ENCODE measurements at places on chromosomes 16 and 17.

- DNase-seq: no peak
Measured at GRCh38 chr17:37551788-37552187, 57.4 kb downstream of the SYNRG start.

- DNase-seq: no peak
Measured at GRCh38 chr16:67170168-67170948, at the start of gene NOL3. Gene NOL3 (plus strand): TSS chr16:67170538.

DNA sequence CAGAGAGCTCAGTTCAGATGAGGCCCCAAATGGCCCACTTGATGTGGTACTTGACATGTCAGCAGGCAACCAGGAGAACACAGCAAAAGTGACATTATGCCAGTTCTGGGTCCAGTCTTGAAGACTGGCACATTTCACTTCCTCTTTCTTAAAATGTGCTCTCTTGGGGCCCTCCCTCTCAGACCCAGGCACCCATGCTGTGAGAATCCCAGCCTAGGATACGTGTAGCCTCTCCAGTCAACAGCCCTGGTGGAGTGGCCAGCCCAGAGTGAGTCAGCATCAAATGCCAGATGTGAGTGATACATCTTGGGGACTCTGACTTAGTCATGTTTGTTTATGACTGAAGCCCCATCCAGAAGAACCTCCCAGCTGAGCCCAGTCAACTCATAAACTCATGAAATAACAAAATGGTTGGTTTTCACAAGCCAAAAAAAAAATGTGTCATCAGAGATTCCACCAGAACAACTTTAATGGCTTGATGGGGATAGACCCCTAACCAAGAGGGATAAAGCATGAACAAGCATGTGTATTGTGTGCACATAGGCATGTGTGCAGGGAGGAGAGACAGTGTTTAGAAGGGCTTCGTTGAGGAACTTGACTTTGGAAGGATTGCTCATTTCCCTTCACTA is 82.5 kb upstream of the TNRC6C start:
- DNase-seq: no peak

DNA sequence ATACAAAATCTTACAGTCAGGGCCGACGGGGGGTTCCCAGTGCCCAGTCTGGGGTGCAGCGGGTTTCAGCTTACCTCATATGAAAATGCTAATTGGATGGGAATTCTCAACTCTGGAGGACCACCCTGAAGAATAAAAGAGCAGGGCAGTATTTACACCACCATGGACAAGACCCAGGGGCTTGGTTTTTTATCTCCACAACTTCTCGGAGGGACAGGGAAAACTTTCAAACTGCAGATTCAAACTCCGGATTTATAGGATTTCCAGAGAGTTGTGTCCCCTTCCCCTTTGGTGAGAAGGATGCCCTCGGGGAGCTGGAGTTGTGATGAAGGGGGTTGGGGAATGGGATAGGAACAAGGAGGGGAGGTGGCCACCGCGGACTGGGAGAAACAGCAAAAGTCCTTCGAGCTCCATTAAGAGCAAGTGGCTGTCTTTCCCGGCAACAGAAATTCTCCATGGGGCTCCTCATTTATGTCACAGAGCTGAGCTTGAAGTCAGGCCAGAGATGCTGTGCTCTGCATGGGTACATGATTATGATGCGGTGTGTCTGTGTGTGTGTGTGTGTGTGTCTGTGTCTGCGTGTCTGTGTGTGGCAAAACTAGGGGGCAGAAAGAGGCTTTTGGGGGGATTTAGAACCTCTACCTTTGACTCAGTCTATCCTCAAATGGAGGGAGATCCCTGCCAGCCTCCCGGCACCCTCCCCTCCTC is 15.7 kb downstream of the FOXL1 start:
- no peak for DNase-seq

GRCh38 chr17:63988741-63989621 is 9.2 kb upstream of the PRR29 start:
- no peak for DNase-seq

GRCh38 chr17:36592716-36593321 is 1.1 kb downstream of the DHRS11 start:
- no peak for DNase-seq

- DNase-seq: no peak
Measured at GRCh38 chr17:79849953-79850352, 10.7 kb upstream of the CBX4 start.

GRCh38 chr16:81612351-81613163 is 166.5 kb upstream of the PLCG2 start:
- no peak for DNase-seq

DNA sequence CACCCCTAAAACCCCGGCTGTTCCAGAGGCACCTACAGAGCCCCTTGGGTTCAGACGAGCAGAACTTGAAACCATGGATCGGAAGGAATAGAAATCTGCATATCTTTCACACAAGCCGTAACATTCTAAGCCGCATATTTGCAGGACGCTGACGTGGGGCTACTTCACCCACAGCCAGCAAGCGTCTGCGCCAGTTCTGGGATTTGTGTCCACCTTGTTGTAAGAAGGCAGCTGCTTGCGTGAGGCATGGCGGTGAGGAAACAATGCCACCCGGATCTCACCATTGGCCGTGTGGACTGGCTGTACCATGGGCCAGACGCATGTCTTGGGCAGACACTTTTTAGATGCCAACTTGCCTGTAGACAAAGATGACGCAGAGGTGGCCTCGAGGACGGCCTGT is 34.5 kb downstream of the TNFRSF13B start:
- no peak for DNase-seq

DNA sequence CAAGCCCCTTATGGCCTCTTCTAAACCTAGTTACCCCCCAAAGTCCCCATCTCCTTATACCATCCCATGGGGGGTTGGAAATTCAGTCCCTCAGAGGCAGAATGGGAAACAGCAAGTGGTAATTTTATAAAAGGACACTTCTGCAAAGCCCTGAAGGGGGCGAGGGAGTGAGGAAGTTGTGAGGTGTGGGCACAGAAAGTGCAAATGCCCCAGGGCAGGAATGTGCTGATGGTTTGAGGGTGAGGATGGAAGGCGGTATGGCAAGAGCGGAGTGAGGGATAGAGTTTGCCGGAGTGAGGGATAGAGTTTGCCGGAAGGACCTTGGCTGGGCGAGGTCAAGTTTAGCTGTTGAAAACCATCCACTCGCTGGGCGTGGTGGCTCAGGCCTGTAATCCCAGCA is 52.7 kb downstream of the HAPSTR1 start:
- no peak for DNase-seq

GRCh38 chr16:54340531-54340930 is 53.9 kb upstream of the IRX3 start:
- no peak for DNase-seq

- DNase-seq: no peak
Measured at GRCh38 chr17:21194703-21195102, 19.3 kb downstream of the TMEM11 start.

DNA sequence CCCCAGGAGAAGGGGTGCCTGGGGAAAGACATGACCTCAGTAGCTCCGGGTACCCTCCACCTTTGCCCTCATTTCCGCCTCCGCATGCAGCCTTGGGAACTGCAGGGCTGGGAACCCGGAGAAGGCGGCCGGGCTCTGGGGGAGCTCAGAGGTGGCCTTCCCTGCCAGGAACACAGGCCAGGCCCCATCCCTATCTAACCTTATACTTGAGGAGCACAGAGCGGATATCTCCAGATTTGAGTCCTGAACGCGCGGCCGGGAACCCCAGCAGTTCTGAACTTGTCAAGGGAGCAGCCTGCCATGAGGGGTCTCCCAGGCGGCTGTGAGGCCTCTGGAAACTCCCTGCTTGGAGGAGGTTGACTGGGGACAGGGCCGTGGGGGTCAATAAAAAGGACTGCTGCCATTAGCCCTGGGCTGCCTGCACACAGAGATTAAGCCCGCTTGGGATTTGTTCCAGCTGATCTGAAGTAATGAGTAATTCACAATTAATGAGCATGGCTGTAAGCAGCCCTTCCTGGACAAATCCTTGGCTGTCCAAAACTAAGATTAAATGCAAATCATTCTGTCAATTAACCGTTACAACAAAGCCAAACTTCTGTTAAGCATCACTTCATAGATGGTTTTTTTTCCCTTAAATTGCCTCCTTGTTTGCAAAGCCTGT is 26.3 kb upstream of the METRNL start:
- DNase-seq: no peak

GRCh38 chr17:81251709-81252301 is 12.7 kb downstream of the NDUFAF8 start:
- no peak for DNase-seq

GRCh38 chr16:76941113-76941512 is 249.9 kb upstream of the MON1B start:
- DNase-seq: no peak

GRCh38 chr16:25222959-25223358 is 6.2 kb downstream of the AQP8 start:
- DNase-seq: no peak

- DNase-seq: no peak
Measured at GRCh38 chr16:11157143-11157542, 98.9 kb downstream of the SOCS1 start.

- DNase-seq: no peak
Measured at GRCh38 chr16:76661691-76662235, 384.6 kb downstream of the CNTNAP4 start.

- DNase-seq: no peak
Measured at GRCh38 chr17:66172691-66173223, 19.2 kb downstream of the CEP112 start.
